Activated CD4-positive, alpha-beta T cell treated with anti-CD3 and anti-CD28 coated beads for 36 hours (primary cell): ENCODE measurements at places on chromosomes 2 and 18. TPM values are rescaled to one million over a fixed set of nuclear protein-coding genes. Genes with fewer than 3 reads are reported as not detected.
A peak's percentile ranks its signal among the peaks of the same experiment; 100 is the strongest.

UGT1A10 gene
- not detected for total RNA-seq

- no peak for DNase-seq
Measured at GRCh38 chr18:44997174-44997573, 316.5 kb downstream of the SETBP1 start.

GRHL1 gene
- 0.53 TPM for total RNA-seq

- DNase-seq = peak; percentile 82
Measured at GRCh38 chr2:11582862-11583752, 49.3 kb downstream of the GREB1 start.

- peak; percentile 68 for DNase-seq
Measured at GRCh38 chr2:23624378-23624777, 239.4 kb downstream of the KLHL29 start.

LIMS1 gene
- total RNA-seq = 47.5 TPM

DNA sequence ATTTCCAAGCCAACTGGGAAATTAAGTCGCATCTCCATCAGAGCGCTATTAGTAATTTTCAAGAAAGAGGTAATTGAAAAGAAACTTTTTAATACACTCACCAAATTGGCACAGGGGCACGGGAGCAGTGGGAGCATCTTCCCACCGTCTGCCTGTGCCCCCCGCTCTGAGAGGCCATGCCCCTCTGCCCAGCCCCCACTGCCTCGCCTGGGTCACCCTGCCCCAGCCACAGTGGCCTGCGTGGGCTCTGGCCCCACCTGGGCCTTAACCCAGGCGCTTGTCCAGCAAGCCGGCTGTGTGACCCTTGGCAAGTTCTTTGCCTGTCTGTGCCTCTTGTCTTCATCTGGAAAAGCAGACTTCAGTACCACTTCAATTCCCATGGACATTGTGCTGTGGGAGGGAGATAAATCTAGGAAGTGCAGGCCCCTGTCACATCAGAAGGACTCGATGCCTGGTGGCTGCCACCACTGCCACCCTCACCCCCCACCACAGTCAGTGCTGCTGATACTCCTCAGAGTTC is 31.9 kb downstream of the GLI2 start:
- no peak for DNase-seq

DNA sequence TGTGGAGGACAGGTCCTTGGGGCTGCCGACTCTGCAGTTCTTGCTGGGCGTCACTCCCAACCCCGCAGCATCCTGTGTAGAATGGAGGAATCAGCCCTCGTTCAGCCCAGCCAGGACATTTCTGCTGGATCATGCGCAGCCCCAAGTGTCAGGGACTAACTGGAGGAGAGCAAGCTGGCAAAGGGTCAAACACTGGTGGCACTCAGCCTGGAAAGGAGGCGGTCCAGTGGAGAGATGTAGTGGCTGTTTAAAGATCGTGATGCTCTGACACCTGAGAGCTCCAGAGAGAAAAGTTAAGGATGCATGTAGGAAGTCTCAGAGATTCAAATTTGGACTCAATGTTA is 63.6 kb upstream of the SH3RF3 start:
- DNase-seq = no peak

DNA sequence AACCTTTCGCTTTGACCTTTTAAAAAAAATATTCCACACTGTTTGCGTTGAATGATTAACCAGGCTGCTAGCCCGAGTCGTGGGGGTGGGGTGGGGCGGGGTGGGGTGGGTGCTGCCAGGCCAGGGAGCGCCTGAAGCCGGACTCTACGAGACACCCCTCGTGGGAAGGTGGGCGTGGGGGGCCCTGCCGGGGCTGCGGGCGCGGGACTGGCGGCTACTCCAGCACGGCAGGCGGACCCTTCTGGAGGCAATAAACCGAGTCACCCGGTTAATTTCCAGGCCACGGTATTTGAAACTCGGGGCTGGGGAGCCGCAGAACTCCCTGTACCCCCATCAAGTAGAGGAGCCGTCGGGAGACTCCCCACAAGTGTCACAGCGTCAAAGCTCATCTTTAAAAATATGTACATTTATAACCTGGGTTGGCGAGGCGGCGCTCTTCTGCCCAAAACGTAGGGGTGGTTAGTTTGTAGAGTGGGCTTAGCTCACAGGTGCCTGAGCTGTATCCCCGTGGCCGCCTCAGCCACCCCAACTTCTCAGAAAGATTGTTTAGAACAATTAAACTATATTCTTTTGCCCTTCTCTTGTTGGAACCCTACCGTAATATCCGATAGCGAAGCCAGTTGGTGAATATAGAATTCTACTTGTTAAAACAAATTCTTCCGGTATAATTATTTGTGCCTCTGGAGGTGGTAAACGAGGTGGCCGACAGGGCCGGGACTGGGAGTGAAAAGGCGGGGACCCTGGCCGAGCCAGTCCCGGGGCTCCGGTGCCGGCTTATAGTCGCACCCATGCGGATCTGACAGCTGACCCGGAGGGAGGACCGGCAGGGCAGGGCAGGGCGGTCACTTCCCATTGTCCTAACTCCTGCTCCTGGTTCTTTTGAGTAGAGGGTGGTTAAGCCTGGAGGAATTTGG is 1.4 kb downstream of the B3GNT2 start:
- DNase-seq = peak; percentile 64

DNA sequence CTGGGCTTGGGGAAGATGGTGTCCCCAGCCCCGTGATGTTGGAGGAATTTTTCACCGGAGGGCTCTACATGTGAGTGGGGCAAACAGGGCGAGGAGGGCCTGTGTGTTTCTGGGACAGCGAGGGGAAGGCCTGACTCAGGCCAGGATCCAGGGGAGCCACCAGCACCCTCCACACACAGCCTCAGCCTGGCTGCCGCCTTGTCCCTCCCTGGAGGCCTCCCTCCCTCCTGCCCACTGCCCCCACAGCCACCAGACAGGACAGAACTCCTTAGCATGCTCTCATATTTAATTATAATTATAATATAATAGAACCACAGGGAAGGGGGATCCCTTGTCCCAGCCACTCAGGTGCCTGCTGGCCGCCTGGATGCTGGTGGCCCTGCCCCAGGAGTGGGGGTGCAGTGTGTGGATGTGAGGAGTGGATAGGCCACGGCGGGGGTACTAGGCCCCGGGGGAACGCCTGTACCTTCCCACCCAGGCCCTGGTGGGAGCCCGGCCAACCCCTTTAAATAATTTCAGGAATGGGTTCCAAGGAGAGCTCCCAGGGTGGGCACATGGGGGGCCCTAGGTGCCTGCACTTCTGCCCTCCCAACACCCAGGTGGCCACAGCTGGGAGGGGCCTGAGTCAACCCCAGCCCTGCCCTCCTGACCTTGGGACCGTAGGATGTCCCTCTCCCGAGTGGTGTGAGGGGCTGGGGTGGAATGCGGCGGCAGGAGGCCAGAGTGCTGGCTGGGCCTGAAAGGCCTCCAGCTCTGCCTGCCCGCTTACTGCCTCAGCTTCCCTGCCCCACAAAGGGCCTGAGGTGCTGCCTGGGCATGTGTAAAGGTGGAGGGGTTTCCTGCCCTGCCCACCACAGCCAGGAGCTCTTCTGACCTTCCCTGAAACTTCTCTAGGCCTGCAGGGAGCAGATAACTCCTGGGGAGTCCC is 8.8 kb downstream of the PDCD1 start:
- peak; percentile 7 for DNase-seq

DNA sequence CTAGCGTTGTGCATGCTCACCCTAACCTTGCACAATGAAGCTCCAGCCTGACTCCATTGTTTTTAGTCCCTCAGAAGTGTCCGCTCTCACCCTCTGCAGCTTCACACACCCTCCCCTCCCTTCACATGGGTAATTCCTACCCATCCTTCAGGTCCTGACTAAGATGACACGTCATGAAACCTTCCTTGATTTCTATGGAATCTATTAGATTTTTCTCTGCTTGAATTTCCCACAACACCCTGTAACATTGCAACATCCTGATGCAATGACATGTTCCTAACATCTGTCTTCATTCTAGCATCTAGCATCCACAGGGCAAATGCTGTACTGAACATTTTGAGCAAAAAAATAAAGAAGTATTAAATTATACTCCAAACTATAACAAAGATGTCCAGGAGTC is 77.0 kb upstream of the PID1 start:
- DNase-seq = no peak

GRCh38 chr2:100125626-100126025 is 16.8 kb downstream of the AFF3 start:
- no peak for DNase-seq

DNA sequence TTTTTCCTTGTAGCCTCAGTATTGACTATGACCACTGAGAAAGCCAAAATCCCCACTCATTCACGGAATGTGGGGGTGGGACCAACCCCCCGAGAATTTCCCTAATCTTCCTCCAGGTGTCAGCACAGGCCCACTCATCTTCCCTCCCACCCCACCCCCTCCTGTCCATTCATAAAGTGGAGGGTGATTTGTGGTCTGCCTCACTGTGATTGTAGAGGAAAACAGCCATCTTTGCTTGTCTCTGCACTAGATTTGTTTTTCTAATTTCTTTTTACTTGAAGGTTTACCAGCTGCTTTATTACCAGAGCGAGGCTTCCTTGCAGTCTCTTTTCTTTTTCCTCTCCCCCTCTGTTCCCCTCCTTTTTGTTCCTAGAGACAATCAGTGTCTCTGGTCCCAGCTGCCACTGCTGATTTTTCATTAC is 171.8 kb downstream of the ICOS start:
- peak; percentile 74 for DNase-seq

- DNase-seq = no peak
Measured at GRCh38 chr2:119775102-119775501, 15.4 kb downstream of the PTPN4 start.

DNA sequence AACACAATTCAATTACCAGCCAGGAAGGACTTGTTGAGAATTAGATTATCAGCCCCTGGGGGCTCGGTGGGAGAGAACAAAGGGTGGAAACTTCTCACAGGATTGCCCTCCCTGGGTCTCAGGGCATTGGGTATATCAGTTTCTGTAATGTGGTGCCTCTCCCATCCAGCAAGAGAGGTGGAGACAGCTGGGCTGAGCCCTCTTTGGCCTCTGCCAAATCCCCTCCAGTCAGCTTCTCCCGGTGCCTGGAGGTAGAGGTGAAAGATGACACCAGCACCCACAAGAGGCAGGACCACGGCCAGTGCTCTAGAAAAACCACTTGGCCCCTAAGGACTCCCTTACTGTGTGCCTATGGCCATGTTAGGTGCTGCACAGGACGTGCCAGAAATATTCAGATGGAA is 179.7 kb downstream of the HAUS1 start:
- no peak for DNase-seq

- DNase-seq = peak; percentile 90
Measured at GRCh38 chr2:25301453-25302352, 40.0 kb downstream of the DNMT3A start.

ACVR1C gene
- total RNA-seq = 1.7 TPM

EMX1 gene
- not detected for total RNA-seq

DNA sequence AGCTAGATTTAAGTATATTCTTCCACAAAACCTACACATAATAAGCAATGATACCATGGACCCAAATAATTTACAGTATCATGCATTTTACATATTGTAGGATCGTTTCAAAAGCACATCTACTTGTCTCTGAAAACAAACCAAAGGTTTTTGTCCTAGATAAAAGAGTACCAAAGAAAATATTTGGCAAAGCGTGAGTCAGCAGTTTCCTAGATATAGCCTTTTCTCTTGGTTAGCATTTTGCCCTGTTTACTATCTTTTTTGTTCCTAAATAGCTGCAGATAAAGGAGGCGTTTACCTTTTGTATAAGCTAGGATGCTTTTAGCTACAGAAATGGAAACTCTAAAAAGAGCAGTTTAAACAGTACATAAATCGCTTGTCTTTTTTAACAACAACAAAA is 305.8 kb upstream of the GULP1 start:
- no peak for DNase-seq

MROH2A gene
- not detected for total RNA-seq

GRCh38 chr2:44645937-44646336 is 284.2 kb downstream of the CAMKMT start:
- no peak for DNase-seq

GAD1 gene
- total RNA-seq = 6.5 TPM

DNA sequence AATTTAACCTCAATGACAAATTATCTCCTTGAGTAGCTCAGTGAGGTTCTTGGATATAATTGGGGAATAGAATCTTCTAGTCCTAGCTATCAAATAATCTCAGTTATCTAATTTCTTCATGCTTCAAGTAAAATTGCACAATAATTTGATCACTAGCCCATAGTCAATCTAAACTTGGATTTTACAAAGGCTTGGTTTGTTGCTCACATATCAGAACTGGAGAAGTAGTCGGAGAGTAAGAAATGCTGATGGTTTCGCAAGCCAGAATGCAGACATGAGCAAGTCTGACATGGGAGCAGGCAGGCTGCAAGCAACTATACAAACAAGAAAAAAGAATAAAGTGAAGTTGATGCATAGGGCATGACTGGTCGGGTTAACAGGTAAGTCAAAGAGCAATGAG is 11.7 kb upstream of the PDE11A start:
- no peak for DNase-seq
